ENCODE measurements at places on chromosomes 12 and 14. TPM values are rescaled to one million over a fixed set of nuclear protein-coding genes. Genes with fewer than 3 reads are reported as not detected.

Gene OR6J1
- total RNA-seq, result not detected

Gene TSPAN11
- total RNA-seq, result under 0.01 TPM

Gene RNASE7
- not detected for total RNA-seq

Gene MIA2
- total RNA-seq, result 15.7 TPM

Gene SMIM41
- not detected for total RNA-seq

Gene C12orf42
- total RNA-seq, result not detected

Gene KRT2
- total RNA-seq, result not detected

Gene CCDC196
- total RNA-seq, result not detected

Gene IFNG-AS1
- total RNA-seq, result not detected

Gene FGF23
- total RNA-seq, result under 0.01 TPM

Gene MYF5
- not detected for total RNA-seq

Gene KRT75
- not detected for total RNA-seq

Gene TXNRD1
- total RNA-seq, result 657 TPM

Gene ACSS3
- 6.3 TPM for total RNA-seq

Gene SNRPF
- total RNA-seq, result 7.9 TPM

Gene SLC8A3
- total RNA-seq, result under 0.01 TPM

Gene OR4M1
- not detected for total RNA-seq

Gene M6PR
- total RNA-seq, result 207 TPM

Gene RPS6KL1
- 0.96 TPM for total RNA-seq

Gene KRT73
- total RNA-seq, result not detected

Gene ADCY4
- total RNA-seq, result 15.5 TPM

Gene RASSF3
- 29.3 TPM for total RNA-seq

Gene LYZ
- under 0.01 TPM for total RNA-seq

Gene HOXC13
- under 0.01 TPM for total RNA-seq

Gene KRT84
- not detected for total RNA-seq

Gene CLEC2A
- total RNA-seq, result not detected

Gene POTEM
- total RNA-seq, result not detected

Gene FGD6
- 13.8 TPM for total RNA-seq

Gene HRK
- under 0.01 TPM for total RNA-seq
